SHP77 (cell line): ENCODE measurements at places on chromosomes 2 and 18.

- DNase-seq = no peak
Observed at GRCh38 chr18:32753656-32754260, 19.1 kb downstream of the KLHL14 start.

- no peak for DNase-seq
Observed at GRCh38 chr2:236673823-236674185, 104.2 kb downstream of the ACKR3 start.

DNA sequence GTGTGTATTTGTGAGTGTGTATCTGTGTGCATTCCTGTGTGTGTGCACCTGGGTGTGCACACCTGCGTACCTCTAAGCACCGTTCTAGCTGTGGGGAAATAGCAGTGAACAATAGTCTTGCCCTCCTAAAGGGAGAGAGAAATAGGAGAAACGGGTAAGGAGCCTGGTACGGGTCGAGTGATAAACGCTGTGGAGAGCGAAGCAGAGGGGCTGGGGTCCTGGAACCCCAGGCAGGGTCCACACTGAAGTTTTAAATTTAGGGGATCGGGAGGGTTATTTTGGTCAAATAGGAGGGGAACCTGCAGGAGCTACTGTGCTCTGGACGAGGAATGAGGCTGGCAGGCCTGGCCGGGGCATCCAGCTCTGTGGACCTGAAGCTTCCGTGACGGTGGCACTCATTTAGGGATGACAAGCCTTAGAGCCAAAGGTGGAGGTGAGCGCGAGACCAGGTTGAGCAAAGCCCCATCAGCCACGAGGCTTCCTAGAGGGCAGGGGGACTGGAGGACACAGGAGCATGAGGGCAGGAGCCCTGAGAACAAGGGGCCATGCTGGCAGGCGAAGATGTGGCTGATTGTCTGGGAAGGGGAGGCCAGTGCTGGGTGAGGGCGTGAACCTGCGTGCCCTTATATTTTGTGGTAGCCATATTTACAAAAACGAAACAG is 188.0 kb downstream of the RTP5 start:
- DNase-seq = no peak

DNA sequence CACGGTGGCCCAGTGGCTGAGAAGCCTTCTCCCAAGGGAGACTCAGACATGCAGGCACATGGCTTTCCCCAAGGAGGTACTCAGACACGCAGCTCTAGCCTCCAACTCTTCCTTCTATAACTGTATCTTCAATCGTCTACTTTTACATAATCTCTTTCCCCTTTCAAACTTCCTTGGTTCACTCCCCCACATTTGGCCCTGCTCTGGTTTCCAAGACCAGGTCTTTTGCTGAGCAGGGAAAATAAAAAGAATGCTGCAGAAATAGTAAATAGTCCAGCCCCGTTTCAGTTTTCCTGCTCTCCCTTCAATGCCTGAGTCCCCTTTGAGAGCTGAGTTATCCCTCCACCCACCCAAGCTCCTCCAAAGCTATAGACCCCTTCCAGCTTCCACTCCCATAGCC is 635.0 kb downstream of the ARHGAP15 start:
- no peak for DNase-seq

- DNase-seq = no peak
Observed at GRCh38 chr2:26843041-26843440, 4.9 kb upstream of the DPYSL5 start.

DNA sequence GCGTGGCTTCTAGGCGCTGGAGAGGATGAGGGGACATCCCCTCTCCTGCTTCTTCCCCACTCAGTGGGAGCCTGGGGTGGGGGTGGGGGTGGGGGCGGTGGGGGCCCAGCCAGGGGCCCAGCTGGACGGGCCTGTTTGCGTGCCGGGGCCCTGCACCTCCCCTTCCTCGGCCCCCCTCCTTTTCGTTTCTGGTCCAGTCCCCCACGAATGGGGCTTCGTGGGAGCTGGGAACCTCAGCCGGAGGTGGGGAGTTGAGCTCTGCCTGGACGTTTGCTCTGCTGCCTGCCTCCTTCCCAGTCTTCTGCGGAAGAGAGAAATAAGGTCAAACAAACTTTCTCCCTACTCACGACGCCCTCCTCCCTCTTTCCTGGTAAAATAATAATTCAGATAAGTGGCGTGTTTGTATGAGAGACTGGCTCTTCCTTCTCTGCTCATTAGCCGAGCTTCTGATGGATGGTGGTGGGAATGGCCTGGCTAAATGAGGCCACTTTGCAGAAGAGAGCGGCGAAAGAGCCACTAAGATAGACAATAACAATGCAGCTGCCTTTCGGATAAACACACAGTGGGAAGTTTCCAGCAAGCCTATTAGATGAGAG is 782 bp downstream of the MTA3 start:
- DNase-seq = no peak

DNA sequence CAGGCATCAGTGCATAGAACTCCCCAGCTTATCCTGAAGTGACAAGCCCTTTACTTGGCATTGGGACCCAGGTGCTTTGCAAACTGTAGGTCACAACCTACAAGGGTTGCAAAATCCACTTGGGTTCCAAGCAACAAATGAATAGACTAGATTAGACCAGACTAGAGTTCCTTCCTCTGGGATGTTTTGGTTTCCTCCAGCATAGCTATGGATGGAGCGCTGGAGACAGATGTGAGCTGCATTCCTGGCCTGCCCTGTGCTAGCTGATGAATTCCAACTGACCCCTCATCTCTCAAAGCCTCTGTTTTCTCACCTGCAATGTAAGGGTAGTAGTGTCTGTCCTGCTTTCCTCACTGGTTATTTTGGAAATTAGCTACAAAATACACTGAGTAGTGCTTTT is 86.2 kb downstream of the NPAS2 start:
- no peak for DNase-seq

DNA sequence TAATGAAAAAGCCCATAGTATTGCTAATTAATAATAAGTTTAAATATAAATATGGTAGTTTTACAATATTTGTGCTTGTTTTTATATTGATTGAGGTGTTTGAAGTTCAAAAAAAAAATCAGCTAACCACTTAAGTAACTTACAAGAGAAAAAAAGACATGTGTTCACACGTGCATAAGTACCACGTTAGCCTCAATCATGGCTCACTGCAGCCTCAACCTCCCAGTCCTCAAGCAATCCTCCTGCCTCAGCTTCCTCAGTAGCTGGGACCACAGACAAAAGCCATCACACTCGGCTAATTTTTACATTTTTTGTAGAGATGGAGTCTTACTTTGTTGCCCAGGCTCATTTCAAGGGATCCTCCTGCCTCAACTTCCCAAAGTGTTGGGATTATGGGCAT is 19.4 kb downstream of the MGAT4A start:
- no peak for DNase-seq
